ENCODE measurements at places on chromosomes 11 and 22.

GRCh38 chr11:28108958-28109357 is 770 bp downstream of the METTL15 start:
- DNase-seq: no peak

GRCh38 chr11:61541598-61541997 is 33.0 kb downstream of the LRRC10B start:
- no peak for DNase-seq

GRCh38 chr11:115873813-115874212 is 369.6 kb upstream of the CADM1 start:
- no peak for DNase-seq

DNA sequence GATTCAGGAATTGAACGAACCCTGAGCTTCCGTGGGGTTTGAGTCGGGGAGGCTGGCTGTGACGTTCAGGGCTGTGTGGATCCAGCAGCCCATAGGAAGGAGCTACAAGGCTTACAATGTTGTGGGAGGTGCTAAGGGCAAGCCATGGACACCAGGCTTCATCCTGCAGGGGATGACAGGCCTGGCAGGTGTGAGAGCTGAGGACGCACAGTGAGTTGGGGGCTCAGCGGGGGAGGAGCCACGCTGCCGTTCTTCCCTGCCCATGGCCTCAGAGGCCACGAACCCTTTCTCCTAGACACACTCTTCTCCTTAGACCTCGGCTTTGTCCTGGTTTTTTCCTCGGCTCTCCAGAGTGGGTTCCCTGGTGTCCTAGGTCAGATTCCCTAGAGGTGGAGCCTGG is 113.3 kb upstream of the SLC22A12 start:
- DNase-seq: no peak

- DNase-seq: no peak
Observed at GRCh38 chr11:28738549-28738948, 630.4 kb downstream of the METTL15 start.

- DNase-seq: no peak
Observed at GRCh38 chr11:119518746-119519730, 96.1 kb upstream of the THY1 start.

GRCh38 chr11:126083829-126084607 is 21.4 kb upstream of the CDON start:
- DNase-seq: no peak

DNA sequence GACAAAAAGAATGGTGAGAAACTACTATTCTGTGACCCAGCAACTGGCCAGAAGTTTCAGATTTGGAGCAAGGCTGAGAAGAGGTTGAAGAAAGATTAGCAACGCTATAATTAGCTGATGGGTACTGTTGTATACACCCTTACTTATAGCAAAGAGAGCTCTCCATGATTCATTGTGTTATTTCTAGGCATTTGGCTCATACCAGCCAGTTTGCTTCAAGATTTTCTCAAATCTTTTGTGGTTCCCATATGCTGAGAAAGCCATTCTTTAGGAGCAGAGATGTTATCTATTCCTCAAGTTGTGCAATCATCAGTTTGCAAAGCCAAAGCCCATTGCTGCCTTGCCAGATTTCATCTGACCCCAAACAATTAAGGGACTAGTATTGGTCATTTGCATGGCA is 179.4 kb downstream of the ETS1 start:
- no peak for DNase-seq

GRCh38 chr11:127925475-127925874 is 661.9 kb downstream of the ETS1 start:
- no peak for DNase-seq

- DNase-seq: no peak
Observed at GRCh38 chr11:92670308-92670890, 299.1 kb upstream of the MTNR1B start.

GRCh38 chr11:87324817-87325489 is 287.2 kb downstream of the TMEM135 start:
- DNase-seq: no peak

DNA sequence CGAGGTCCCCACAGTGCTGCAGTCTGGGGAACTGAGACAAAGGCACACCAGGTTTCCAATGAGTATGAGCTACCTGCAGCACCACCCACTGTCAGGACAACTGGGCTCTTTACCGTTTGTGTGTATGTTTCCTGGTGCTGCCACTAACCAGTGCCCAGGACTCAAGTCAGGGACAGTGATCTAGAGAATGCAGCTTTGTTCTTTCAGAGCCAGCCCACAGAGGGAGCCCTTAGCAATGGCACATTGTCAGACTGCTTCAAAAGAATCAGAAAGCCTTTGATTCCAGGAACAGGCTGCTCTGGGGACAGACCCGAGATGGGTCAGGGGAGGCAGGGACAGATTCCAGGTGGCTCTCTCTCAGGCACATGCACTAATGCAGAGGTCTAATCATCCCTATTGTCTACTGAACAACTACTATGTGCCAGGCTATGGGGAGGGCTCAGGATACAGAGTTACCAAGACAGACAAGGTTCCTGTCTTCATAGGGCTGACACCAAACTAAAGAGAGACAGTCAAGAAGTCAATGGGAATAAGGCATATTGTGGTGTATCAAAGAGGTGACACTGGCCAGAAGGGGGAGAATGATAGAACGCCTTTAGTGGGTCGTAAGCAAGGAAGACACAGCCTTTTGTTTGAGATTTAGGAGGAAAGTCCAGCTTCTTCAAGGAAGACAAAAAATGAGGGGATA is 103.7 kb downstream of the VPREB1 start:
- DNase-seq: no peak

- no peak for DNase-seq
Observed at GRCh38 chr11:35047179-35047578, 91.8 kb upstream of the CD44 start.

All from Panc1 (cell line).